ENCODE measurements at places on chromosomes 7 and 10.

GRCh38 chr7:32093415-32094408, 23.5 kb upstream of the PDE1C start:
- no peak for DNase-seq

DNA sequence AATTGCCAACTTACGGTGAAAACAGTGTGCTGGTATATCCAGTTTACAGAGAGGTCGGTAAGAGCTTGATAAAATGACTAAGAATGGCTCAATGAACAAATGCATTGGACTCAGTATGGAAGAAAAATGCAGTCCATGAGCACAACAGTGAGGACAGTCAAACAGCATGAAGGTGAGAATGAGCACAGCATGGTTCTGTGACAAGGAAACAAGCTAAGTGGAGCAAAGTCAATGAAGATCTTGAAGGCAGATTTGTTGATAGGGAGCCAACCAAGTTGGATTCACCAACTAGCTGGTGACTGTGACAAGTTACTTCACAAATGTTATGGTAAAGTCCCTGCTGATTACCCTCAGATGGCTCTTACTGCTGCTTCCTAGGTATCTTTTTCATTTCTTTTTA, 75.9 kb downstream of the SHOC2 start:
- no peak for DNase-seq

DNA sequence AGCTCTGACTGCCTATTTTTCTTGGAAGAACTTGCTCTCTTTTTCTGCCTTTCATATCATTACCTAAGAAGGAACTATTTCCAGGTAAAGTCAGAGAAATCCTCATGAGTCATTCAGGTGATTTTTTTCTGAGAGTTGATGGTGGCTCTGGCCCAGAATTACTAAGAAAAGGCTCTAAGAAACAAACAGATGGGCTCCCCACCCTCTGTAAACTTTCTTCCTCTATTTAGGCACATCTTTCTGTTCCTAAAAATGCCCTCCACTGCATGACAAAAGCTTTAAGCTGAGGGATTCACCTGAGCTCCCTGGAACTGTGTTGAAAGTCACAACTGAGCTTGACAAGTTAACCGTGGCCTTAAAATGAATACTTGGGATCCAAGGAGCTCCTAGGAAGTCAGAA, 1.6 kb downstream of the OLAH start:
- DNase-seq: no peak

DNA sequence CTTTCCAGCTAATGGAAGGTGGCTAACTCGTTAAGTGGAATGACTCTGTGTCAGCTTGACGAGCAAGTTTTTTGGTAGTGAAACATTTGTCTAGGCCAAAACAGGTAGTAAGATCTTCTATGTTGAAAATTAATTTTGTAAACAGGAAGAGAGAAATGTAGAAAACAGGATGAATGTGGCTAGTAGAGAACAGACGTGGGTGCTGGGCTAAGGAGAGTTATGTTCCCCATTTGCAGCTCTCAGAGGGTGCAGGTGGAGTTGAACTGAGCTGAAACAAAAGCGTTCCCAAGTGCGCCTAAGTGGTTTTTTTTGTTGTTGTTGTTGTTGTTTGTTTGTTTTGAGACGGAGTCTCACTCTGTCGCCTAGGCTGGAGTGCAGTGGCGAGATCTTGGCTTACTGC, 59.5 kb upstream of the SRPK2 start:
- no peak for DNase-seq

DNA sequence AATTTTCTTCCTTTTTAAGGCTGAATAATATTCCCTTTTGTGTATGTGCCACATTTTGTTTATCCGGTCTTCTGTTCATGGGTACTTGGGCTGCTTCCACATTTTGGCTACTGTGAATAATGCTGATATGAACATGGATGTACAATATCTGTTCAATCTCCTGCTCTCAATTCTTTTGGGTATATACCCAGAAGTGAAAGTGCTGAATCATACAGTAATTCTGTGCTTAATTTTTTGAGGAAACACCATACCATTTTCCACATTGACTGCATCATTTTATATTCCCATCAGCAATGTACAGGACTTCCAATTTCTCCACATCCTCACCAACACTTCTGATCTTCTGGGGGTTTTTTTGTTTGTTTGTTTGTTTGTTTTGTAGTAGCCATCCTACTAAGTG, 135.0 kb upstream of the INHBA start:
- DNase-seq: no peak

GRCh38 chr10:129631006-129631405, 164.0 kb downstream of the MGMT start:
- DNase-seq: no peak

- DNase-seq: no peak
These were observed 110.0 kb downstream of the EGFR start for GRCh38 chr7:55128693-55129394.

GRCh38 chr10:71312811-71313789, 6.0 kb upstream of the SLC29A3 start:
- DNase-seq: no peak

GRCh38 chr10:24727786-24728185, 4.1 kb upstream of the ARHGAP21 start:
- DNase-seq: no peak

- no peak for DNase-seq
These were observed 168.3 kb downstream of the UBE2H start for GRCh38 chr7:129784437-129784782.

- no peak for DNase-seq
These were observed 94.9 kb upstream of the SH2B2 start for GRCh38 chr7:102191556-102192379.

DNA sequence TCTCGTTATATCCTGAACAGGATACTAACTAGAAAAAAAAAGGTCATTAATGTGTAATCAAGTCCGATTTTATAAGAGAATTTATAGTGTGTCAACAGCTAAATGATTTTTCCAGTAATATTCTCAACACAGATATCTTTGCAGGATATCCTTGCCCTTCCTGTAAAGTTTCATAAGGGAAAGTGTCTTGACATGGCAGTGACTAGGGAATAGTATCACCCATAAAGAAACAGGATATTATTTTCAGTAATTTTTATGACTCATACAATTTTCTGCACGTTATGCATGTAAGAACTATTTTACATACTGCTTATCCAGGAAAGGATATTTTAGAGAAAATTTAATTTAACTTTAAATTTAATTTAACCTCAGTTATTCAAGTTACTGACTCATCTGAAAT, 19.5 kb upstream of the PNLIP start:
- DNase-seq: no peak

GRCh38 chr7:40470817-40471216, 336.0 kb downstream of the SUGCT start:
- DNase-seq: no peak

- no peak for DNase-seq
These were observed 20.0 kb downstream of the RBM17 start for GRCh38 chr10:6108631-6109443.

DNA sequence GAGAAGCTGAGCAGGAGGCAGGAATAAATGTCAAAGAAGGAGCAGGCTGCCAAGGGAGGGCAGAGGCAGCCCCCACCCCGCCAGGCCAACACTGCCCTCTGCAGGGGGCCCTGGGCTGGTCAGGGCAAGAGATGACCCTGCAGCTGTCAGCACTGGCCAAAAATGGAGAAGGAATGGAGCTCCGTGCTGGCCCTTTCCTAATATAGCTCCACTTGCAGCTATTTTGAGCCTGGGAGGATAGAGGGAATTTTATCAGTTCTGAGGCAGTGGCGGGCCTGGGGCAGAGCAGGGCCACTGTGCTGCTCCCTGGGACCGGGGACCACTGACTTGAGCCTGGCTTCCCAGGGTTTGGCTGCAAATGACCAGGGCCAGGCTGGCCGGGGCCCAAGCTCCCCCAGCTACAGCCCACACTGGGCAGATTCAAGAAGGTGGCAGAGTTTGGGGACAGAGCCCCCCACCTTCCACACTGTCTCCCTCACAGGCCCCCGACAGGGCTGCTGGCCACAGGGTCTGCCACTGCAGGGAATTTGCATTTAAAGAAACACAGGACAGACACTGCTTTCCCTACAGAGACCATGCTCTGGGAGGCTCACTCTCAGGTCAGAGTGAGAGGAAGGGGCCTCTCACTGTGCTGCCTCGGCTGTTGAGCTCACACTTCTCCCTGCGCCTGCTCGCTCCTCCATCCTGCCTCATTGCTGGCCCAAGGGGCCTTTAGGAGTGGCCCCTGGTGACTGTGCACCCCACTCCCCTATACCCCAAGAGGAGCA, 16.2 kb downstream of the LDB3 start:
- DNase-seq: no peak

GRCh38 chr7:130350945-130351790, 6.6 kb downstream of the CPA5 start:
- no peak for DNase-seq

GRCh38 chr10:88415533-88416130, 167.5 kb downstream of the RNLS start:
- no peak for DNase-seq

- DNase-seq: no peak
These were observed 122.8 kb upstream of the RHOBTB1 start for GRCh38 chr10:61066661-61067344.

DNA sequence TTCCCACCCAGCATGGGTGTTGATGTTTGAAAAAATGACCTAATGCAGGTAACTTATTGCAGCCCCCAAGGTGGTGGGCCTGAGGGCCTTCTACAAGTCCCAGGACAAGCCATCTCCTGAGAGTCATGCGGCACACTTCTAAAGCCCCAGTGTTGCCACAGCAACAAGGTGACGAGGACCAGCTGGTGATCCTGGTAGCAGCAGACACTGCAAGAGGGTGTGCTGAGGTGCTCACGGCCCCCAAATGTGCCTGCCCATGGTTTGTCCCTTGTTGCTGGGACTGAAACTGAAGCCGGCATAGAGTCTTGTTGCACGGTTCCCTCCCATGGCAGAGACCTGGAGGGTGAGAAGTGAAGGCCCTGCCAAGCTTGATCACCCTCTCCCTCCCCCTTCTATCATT, 333.2 kb upstream of the MGMT start:
- DNase-seq: no peak

Data from T follicular helper cell (primary cell).